RWPE2 (cell line): ENCODE measurements at places on chromosomes 13 and 19.

DNA sequence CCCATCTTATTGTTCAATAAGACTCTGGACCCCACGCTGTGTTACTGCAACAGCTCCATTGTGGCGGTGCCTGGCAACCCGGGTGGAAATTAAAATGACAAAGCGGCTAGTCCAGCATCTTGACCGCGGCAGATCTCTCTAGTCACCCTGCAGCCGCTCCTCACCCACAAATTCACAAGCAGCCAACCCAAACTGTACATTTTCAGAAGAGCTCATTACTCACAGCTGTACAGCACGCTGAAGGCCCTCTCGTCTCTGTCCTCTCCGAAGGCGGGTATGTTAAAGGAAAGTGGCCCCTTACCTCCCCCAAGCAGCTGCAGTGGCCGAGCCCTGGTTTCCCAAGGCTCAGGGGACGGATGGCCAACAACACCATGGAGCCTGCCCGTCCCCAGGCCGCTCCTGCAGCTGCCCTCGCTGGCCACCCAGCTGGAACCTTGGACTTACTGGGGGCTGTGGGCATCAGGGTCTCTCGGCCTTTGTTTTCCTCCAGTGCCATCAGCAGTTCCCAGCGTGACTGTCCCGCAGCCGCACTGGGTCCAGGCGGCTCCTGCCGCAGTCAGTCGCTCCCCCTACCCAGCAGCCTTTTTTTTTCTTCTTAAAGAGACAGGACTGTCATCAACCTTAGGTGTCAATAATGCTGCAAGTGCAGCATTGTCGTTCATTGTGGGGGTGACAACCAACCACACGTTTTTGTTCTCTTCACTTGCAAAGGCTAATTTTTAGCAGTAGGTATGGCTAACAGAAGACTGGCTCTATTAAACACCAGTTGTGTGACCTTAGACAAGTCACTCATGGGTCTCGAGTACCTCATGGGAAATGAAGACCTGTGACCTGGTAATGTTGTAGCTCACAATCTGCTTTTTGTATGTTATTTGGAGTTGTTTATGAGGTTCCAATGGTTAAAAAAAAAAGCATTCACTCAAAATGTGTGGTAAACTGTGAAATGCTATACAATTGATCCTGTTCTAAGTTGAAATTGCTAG, at the start of gene SACS:
TSS of gene SACS (minus strand) at position 532 of the 983 bp plus-strand sequence. CDS start 22,463 bp downstream, outside the sequence.
- DNase-seq: no peak

- peak; percentile 93 for DNase-seq
Observed at GRCh38 chr13:113448885-113449692, 4.2 kb downstream of the ADPRHL1 start.

GRCh38 chr13:109747524-109747923, 38.9 kb downstream of the IRS2 start:
- DNase-seq: no peak

GRCh38 chr13:73169971-73170370, 111.2 kb downstream of the KLF5 start:
- no peak for DNase-seq

- peak; percentile 93 for DNase-seq
Observed at GRCh38 chr19:45075301-45076028, 813 bp downstream of the ZNF296 start.

DNA sequence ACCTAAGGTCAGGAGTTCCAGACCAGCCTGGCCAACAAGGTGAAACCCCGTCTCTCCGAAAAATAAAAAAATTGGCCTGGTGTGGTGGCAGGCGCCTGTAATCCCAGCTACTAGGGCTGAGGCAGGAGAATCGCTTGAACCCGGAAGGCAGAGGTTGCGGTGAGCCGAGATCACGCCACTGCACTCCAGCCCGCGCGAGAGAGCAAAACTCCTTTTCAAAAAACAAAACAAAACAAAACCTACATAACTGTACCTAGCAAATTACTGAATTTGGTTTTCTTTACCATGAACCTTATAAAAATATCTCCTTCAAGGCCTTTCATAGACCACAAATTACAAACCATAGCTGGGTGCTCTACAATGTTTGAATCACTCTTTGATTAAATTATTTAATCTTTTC, 760 bp downstream of the ZNF91 start:
- no peak for DNase-seq

DNA sequence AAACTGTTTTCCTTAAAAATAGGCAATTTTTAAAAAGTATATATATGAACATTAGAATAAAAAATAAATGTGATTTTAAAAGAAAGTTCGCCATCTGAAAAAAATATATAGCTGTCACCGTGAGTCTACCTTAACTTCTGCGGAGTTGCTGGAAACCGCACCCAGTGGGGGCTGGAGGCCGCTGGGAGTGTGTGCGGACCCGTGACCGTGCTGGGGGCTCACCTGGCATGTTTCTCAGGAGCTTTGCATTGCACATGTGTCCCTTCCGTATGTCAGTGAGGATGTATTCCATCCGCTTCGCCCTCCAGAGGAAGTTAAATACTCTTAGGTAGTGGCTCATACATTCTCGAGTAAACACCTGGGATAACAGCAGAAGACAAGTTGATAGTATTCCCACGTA, 71.7 kb downstream of the TUBGCP3 start:
- no peak for DNase-seq

DNA sequence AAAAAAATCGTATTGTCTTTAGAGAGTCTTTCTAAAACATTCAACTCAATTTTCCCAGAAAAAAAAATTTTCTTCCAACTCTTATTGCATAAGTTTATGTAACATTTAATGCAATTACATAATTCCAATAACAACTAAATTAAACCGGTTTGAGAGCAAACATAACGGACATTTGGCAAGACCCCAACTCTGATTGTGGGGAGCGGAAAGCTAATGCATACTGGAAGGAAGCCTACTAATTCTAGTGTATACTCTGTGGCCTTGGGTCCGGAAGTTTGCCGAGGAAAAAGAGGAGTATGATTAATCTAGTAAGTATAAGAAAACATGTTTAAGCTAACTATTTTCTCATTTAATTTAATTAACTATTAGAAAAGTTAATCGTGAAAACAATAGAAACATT, 21.3 kb upstream of the MIR17HG start:
- no peak for DNase-seq

DNA sequence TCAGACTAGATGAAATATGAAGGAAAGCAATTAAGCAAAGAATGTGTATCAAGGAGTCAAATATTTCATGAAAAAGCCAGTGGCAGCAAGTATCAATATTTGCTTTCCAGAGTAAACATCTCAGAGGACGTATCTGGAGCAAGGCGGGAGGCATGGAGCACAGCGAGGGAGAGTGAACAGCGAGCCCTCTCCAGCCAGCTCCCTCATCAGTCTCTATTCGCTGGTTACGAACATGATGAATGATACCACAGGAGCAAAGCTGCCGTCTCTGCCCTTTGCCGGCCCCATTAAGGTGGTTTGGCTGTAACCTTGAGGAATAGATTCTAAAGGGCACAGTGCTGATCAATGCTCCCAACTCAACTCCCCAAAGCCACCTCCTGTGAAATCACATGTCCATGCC, 95.8 kb downstream of the CCNA1 start:
- DNase-seq: no peak

DNA sequence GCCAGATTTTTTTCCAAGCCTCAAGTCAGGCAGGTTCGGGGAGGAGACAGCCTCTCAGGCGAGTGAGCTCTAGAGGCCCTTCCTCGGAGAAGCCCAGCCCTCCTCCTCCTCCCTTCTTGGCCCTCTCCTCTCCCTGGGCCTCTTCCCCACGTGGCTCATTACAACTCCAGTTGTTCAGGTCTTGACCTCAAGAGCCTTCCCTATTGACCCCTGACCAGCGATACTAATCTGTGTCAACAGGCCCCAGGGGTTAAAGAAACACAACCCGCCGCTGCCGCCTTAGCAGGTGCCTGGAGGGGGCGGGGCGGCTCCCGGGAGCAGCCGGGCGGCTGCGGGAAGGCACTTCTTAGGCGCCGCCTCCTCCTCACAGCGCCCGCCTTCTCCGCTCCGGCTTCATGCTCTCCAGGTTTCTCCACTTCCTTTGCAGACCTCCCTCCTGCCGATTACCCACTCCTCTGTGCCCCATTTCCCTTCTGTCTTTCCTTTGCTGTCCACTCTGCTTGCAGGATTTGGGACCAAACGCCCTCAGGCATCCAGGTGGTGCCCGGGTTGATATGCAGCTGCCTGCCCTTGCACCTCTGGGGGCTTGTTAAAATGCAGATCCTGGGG, 51.0 kb downstream of the LYL1 start:
- DNase-seq: peak; percentile 82

DNA sequence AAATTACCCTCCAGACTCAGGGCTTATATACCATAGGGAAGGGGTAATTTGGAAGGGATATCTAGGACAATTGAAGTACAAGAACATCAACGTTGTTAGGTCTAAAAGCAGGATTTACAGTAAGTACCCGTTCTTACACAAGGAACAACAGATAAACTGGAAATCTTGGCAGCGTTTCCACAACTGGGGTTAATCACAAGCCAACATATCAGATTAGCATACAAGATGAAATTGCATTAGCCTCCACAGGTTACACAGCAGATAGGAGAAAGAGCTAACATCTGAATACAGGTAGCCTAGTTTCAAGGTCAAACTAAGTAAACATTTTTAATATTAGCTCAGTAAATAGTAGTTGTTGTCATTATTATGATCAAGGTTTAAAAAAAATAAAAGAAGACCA, 1214.0 kb upstream of the PCDH20 start:
- no peak for DNase-seq
